HCEC 1CT (cell line): ENCODE measurements at places on chromosomes 2 and 18.
A peak's percentile ranks its signal among the peaks of the same experiment; 100 is the strongest.

DNA sequence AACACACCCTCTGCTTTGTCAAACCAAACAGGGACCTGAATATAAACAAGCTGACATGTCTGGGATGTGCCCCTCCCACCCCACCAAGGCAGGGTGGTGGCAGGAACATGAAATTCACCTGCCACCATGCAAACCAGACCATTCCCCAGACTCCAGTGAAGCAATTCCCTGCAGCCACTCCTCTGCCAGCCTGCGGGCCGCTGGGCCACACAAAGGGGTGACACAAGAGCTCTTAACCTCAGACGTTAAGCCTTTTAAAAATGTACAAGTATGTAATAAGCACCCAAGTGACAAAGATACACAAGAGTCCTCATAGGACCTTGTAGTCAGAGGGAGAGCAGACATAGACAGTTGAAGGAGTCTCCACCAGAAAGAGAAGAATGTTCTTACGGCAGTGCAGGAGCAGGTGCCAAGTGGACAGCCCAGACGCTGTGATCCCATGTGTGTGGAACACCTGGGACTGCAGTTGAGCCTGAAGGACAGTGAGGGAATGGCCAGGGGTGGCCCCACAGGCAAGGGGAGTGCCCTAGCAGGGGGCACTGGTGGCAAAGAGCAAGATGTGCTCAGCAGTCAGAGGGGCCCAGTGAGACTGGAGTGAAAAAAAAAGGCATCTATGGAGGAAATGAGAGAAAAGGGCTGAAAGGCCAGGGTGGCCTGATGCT, 36.9 kb downstream of the CRACDL start:
- no peak for DNase-seq

GRCh38 chr2:59093571-59093970, 852.4 kb upstream of the FANCL start:
- no peak for DNase-seq

GRCh38 chr2:82789851-82790205, 1669.3 kb downstream of the SUCLG1 start:
- no peak for DNase-seq

- no peak for DNase-seq
Observed at GRCh38 chr18:72692086-72692485, 147.9 kb upstream of the CBLN2 start.

- no peak for DNase-seq
Observed at GRCh38 chr18:37575646-37576045, 10.0 kb upstream of the CELF4 start.

DNA sequence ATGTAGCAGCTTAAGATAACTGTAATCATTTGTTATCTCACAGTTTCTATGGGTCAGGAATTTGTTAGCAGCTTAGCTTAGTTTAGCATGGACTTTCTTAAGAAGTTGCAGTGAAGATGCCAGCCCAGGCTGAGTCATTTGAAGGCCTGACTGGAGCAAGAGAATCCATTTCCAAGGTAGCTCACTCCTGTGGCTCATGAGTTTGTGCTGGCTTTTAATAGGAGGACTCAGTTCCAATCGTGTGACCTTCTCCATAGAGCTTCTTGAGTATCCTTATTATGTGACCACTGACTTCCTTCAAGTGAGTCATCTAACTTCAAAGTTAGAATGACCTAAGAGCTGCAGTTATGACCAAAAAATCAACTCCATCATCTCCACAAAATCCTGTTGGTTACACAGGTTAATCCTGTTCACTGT, 1.4 kb downstream of the GPATCH11 start:
- DNase-seq = peak; percentile 64

- no peak for DNase-seq
Observed at GRCh38 chr2:239326831-239327535, 73.8 kb downstream of the HDAC4 start.

GRCh38 chr2:191051825-191052778, 38.1 kb upstream of the STAT1 start:
- DNase-seq = peak; percentile 67

GRCh38 chr2:190655113-190655512, 6.2 kb downstream of the NAB1 start:
- DNase-seq = no peak

- DNase-seq = peak; percentile 58
Observed at GRCh38 chr2:1769703-1770422, 25.5 kb upstream of the PXDN start.

GRCh38 chr2:104787298-104788065, 66.4 kb upstream of the POU3F3 start:
- DNase-seq = no peak

DNA sequence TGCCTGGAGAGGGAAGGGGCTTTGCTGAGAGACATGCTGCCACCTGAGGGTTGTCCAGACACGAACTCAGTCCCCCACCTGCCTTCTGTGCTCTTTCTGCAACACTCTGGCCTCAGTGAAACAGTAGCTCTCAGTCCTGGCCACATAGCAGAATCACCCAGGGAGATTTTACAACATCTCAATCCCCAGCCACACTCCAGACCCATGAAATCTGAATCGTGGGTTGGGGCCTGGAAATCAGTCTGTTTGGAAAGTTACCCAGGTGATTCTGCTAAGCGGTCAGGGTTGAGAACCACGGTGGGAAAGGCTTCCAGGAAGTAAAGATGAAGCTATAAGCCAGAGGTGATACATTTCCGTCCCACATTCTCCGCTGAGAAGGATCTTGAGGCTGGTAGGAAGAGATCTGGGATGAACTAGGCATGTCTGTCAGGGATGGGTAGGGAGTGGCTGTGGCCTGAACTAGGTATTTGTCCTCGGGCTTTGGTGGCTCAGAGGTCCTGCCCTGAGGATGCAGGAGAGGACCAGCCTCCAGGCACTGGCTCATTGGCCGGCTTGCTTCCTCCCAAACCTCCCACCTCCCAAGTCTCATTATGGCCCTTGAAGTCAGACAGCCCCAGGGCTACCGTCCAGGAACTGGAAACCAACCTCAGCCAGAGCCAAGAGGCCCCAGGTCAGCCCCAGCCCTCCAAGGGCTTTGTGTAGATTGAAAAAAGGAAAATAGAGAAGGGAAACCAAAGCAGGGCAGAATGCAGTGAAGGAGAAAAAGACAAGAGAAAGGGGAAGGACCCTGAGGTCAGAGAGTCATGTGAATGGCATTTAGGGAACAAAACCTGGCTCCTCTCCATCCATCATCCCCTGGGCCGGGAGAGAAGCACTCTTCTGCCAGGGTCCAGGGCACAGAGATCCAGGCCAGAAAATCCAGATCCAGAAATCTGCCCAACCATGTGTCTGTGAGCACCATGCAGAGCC, 119.6 kb downstream of the ZFP36L2 start:
- DNase-seq = no peak

- no peak for DNase-seq
Observed at GRCh38 chr18:54968807-54969206, 9.5 kb upstream of the CCDC68 start.

DNA sequence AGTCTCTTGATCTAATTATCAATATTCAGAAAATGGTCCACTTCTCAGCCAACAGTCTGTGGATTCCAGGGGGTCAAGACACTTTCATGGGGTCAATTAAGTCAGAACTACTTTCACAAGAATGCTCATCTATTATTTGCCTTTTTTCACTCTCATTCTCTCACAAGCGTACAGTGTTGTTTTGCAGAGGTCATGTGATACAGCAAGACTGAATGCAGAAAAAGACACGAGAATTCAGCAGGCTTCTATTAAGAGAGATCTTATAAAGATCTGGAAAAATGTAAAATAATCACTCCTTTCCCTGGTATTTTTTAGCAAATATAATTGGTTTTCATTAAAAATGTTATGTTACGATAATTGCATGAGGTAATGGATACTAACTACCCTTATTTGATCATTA, 8.7 kb downstream of the RPRD1A start:
- no peak for DNase-seq

- DNase-seq = no peak
Observed at GRCh38 chr18:73626859-73627258, 520.8 kb downstream of the FBXO15 start.

- DNase-seq = no peak
Observed at GRCh38 chr2:217945530-217945929, 57.3 kb downstream of the TNS1 start.

GRCh38 chr2:70957798-70958197, 20.6 kb upstream of the ANKRD53 start:
- DNase-seq = no peak

DNA sequence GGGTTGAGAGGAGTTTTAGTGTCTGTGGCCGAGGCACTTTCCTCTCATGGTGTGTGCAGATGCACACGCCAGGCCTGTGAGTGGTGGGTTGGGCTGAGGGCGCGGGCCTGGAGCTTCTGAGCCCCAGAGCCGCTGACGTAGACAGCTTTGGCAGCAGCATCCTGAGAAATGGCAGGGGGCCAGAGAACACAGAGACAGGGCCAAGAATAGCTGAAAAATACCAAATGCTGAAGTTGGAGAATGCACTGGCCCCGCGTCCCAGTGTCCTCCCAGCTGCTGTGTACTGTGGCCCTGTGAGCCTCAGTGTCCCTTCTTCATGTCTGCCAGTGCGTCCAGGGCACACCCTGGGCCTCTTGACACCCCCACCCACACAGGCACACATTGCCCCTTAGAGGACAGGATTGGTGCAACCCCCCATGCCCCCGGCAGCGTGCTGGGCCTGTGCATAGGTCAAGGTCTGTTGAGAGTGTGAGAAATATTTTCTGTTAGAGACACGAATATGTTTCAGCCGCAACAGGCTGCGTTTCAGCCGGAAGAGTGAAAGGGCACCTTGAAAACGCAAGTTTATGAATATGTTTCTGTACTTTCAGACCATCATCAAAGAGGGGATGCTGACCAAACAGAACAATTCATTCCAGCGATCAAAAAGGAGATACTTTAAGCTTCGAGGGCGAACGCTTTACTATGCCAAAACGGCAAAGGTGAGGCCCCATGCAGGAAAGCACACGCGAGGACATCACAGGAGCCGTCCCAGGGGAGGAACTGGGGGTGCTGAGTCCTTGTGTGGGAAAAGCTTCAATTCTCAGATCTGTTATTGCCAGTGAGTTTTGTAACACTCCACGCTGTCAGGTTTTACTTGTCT, 33.6 kb downstream of the DGKD start:
- peak; percentile 57 for DNase-seq

- peak; percentile 11 for DNase-seq
Observed at GRCh38 chr2:160837416-160837815, 322.8 kb upstream of the TANK start.
